ENCODE measurements at places on chromosomes 1 and 21.

- no peak for DNase-seq
Measured at GRCh38 chr21:46035809-46036695, 54.5 kb downstream of the COL6A1 start.

DNA sequence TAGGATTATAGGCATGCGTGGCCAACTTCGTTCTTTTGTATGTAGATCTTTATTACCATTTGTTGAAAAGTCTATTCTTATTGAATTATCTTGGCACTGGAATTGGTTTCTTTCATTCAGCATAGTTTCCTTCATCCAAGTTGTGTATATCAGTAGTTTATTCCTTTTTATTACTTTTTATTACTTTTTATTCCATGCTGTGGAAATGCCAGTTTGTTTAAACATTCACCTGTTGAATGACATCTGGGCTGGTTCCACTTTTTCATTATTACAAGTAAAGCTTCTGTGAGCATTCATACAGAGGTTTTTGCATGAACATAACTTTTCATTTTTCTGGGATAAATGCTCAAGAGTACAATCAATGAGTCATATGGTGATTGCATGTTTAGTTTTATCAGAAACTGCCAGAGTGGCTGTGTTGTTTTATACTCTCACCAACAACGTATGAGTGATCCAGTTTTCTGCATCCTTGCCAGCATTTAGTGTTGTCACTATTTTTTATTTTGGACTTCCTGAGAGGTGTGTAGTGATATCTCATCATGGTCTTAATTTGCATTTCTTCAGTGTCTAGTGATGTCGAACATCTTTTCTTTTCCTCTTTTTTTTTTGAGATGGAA lies 28.6 kb downstream of the PTPRU start:
- DNase-seq, result no peak

DNA sequence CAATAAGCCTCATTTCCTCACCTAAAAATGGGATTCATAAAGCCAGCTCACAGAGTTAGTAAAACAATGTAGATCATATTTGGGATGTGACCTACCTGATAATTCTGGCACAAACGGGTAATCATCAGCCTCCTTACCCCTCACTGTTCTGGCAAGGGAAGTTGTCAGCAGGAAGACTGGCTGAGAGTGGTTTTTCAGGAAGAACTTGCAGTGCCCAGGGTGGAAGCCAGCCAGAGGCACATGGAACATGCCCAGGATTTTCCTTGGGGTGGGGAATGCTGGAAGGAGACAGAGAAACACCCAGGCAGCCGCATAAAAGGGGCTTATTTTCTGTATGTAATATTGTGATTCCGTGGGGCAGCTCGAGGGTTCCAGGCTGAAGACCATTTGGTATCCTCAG lies 7.7 kb upstream of the SLC5A9 start:
- DNase-seq, result no peak

DNA sequence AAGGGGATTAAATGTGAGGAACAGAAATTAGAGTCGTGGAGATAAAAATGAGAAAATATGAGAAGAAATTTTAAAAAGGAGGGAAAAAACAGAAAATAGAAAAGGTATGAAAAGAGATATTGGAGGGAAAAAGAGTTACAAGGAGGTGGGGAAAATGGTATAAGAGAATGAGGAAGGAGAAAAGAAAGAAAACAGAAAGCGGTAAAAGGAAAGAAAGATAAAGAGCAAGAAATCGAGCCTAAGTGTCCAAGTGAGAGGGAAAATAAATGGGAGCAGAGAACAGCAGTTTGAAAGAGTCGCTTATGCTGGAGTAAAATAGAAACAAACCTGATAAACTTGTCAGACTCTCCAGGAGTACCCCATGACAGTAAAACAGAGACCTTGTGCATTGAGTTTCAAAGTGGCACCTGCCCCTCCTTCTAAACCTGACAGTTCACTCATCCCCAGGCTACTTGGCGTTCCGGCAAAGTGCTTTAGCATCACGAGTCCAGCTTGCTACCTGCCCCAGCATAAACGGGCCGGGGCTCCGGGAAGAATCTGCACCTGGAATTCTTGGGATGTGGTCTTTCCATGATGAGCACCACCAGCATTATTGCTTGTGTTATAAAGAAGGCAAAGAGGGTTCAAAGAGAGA lies 585 bp downstream of the NEGR1 start:
- DNase-seq, result no peak

DNA sequence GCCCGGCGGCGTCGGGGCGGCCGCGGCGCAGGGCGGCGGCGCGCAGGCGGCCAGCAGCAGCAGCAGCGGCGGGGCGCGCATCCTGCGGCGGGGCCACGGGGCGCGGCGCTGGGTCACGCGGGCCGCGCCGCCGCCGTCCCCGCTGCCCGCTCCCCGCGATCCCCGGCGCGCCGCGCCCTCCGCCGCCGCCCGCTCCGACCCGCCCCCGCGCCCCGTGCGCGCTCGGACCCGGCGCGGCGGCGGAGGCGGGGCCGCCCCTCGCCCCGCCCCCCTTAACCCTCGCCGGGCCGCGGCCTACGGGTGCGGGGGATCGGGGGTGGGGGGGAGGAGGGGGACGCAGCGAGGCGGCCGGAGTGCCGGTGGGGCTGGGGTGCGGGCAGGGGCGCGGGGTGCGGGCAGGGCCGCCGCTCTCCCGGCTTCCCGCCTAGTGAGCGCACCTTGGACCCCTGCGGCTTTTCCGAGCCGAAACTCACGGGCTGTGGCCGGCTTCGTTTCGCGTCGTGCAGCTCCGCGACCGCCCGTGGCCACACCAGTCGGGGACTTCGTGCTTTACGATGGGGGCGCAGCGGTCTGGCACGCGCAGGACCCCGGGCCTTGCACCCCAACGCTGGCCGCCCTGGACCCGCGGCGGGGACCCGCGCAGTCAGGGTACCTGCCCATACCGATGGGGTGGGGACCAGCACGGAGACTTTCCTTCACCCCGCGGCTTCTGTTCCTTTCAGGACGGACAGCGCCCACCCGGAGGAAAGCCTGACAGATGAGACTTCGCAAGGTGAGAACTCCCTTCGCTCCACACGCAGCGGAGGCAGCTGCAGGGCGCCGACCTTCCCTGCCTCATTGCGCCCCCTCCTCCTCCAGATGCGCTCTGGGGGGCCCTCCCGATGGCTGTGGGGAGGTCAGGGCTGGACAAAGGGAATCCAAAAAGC lies at the start of gene FNDC10:
FNDC10 (minus strand) TSS at position 201 of the 926 bp plus-strand sequence; CDS start at position 81, 120 bp downstream.
- no peak for DNase-seq

- no peak for DNase-seq
Measured at GRCh38 chr1:73366734-73367413, 831.1 kb downstream of the LRRIQ3 start.

GRCh38 chr1:44045064-44045463 lies 13.8 kb upstream of the SLC6A9 start:
- DNase-seq, result no peak

GRCh38 chr1:185300152-185300551 lies 16.9 kb downstream of the IVNS1ABP start:
- no peak for DNase-seq

GRCh38 chr1:88773540-88774150 lies 89.6 kb downstream of the PKN2 start:
- no peak for DNase-seq

GRCh38 chr1:230262867-230263567 lies 163.1 kb downstream of the PGBD5 start:
- DNase-seq, result no peak

DNA sequence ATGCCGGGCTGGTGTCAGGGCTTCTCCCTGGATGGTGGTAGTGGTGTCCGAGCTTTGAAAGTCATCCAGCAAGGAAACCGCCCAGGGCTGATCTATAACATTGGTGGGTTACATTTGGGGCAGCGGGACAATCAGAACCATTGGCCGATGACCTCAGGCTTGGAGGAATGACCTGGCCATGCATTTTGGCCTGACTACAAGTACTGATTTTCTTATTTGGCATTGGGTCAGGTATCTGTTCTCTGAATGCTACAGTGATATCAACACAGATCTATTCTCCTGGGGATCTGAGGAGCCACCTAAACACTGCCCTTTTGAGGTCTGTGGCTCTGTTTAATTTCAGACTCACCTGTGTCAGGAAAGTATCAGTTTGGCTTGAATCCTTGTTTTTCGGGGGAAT lies 128.7 kb downstream of the VPS13D start:
- no peak for DNase-seq

- peak; percentile 70 for DNase-seq
Measured at GRCh38 chr1:234125283-234125682, 220.8 kb downstream of the SLC35F3 start.

GRCh38 chr1:109243860-109244552 lies 5.3 kb upstream of the CELSR2 start:
- no peak for DNase-seq

GRCh38 chr1:58979677-58980076 lies 195.8 kb upstream of the JUN start:
- DNase-seq, result no peak

DNA sequence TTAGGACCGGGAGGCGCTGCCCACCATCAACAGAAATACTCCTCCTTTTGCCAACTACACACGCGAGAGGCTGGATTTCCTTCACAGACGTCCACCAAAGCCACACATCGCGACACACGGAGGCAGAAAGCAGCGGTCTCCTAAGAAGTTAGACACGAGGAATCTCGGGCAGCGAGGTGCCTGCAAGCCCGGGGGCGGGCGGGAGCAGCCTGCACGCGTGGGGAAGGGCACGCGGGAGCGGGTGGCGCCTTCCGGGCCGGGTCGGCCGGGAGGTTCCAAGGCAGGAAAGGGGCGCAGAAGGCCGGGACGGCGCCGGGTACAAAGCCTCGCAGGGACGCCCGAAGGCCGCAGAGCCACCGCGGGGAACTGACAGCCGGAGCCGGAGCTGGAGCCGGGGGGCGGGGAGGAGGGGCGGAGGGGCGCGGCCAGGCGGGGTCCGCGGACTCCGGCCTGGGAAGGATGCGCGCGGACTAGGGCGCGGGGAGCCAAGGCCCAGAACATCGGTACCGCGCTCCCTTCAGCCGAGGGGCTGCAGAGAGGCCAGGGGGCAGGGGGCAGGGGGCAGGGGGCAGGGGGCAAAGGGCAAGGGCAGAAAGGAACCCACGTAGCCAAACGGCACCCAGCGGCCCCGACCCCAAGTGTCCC lies 722 bp downstream of the NPHP4 start:
- DNase-seq, result no peak

GRCh38 chr1:186152227-186152619 lies 222.8 kb downstream of the TPR start:
- DNase-seq, result no peak

- no peak for DNase-seq
Measured at GRCh38 chr1:5982868-5983267, 9.4 kb downstream of the NPHP4 start.

DNA sequence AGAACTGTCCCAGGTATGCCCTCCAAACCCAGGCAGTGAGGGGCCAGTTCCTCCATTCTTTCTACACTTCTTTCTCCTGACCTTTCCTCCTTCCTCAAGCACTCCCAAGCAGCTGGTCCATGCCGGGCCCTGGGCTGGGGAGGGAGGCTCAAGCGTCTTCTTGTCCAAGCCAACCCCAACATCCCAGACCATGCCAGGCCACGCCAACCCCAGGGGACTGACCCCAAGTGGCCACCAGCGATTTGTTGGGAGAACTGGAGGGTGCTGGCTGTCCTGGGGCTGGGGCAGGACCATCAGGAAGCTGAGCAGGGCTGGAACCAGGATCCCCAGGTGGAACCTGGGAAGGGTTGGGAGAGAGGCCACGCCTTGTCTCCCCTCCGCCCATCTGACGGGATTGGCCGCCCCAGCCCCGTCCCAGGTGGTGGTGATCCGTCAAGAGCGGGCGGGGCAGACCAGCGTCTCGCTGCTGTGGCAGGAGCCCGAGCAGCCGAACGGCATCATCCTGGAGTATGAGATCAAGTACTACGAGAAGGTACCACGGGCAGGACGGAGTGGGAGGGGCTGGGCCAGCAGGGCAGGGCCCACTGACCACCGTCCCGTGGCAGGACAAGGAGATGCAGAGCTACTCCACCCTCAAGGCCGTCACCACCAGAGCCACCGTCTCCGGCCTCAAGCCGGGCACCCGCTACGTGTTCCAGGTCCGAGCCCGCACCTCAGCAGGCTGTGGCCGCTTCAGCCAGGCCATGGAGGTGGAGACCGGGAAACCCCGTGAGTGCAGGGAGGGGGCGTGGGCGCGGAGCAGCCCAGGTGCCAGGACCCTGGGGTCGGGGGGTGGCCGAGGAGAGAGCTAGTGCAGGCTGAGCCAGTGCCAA lies 29.9 kb downstream of the EPHA8 start:
- DNase-seq, result no peak

GRCh38 chr1:243354511-243355153 lies 98.8 kb downstream of the SDCCAG8 start:
- DNase-seq, result no peak

DNA sequence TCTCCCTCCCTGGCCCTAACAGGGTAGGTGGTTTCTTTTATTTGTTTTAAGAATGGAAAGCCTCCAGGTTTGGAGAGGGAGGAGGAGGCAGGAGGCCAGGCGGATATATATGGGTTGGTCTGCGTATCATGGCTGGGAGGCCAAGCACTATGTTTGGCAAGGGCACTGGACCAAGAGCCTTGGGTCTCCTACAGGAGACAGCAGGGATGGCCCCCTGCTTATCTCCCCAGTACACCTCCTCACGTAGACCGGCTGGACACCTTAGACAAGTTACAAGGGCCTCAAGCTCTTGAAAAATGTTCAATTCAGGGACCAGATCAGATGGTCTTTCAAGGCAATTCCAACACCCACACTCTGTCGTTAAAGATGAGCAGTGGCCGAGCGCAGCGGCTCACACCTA lies 10.9 kb downstream of the SLC41A1 start:
- no peak for DNase-seq

- no peak for DNase-seq
Measured at GRCh38 chr1:15966081-15966955, 9.6 kb downstream of the ZBTB17 start.

- no peak for DNase-seq
Measured at GRCh38 chr1:188004849-188005248, 1176.1 kb downstream of the PLA2G4A start.

DNA sequence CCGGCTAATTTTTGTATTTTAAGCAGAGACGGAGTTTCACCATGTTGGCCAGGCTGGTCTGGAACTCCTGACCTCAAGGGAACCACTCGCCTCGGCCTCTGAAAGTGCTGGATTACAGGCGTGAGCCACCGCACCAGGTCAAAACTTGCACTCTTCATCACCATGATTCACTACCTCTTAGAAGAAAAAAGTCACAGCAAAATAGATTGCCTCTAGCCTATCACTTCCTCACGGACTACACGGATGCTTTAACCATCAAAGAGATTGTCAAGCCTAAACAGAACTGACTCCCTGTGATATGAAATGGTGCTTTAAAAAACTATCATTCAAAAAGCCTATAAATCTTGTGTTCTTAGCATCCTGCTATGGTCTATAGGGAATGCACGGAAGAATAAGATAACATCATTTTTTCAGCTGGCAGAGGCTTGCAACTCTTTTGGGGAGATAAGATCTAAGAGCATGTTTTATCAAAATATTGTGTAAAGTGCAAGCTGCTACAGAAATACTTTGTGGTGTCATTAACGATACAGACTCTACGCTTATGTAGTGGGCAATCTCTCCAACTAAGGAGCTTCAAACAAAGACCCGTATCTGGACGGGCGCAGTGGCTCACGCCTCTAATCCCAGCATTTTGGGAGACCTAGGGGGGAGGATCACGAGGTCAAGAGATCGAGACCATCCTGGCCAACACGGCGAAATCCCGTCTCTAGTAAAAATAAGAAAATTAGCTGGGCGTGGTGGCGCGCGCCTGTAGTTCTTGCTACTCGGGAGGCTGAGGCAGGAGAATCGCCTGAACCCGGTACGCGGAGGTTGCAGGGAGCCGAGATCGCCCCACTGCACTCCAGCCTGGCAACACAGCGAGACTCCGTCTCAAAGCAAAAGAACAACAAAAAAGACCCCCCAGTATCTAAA lies 966 bp downstream of the TFB2M start:
- DNase-seq, result no peak
